Amniotic epithelial cell (primary cell): ENCODE measurements at places on chromosomes 6 and 20.
A peak's percentile ranks its signal among the peaks of the same experiment; 100 is the strongest.

GRCh38 chr6:37311741-37312473 is 41.9 kb upstream of the RNF8 start:
- DNase-seq, result peak; percentile 99

GRCh38 chr20:16098890-16099639 is 474.2 kb downstream of the KIF16B start:
- no peak for DNase-seq

DNA sequence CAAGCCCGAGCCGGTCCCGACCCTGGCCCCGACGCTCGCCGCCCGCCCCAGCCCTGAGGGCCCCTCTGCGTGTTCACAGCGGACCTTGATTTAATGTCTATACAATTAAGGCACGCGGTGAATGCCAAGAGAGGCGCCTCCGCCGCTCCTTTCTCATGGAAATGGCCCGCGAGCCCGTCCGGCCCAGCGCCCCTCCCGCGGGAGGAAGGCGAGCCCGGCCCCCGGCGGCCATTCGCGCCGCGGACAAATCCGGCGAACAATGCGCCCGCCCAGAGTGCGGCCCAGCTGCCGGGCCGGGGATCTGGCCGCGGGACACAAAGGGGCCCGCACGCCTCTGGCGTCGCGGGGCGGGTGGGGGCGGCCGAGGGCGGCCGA is 37.5 kb downstream of the YTHDF1 start:
- DNase-seq, result no peak

- no peak for DNase-seq
Observed at GRCh38 chr6:137952247-137952646, 85.2 kb downstream of the TNFAIP3 start.

DNA sequence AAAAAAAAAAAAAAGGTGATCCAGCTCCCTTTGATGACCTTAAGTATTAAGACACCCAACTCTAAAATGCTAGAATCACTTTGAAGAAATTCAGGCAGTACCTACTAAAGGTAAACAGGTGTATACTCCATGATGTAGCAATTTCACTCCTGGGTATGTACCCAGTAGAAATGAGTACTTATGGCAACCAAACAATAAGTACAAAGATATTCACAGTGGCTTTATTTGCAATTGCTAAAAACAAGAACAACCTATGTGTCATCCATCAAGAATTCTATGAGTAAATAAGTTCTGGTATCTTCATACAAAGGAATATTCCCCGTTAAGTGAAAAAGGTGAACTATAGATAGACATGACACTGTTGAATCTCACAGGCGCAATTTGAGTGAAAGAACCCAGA is 29.4 kb downstream of the MDGA1 start:
- DNase-seq, result peak; percentile 31

DNA sequence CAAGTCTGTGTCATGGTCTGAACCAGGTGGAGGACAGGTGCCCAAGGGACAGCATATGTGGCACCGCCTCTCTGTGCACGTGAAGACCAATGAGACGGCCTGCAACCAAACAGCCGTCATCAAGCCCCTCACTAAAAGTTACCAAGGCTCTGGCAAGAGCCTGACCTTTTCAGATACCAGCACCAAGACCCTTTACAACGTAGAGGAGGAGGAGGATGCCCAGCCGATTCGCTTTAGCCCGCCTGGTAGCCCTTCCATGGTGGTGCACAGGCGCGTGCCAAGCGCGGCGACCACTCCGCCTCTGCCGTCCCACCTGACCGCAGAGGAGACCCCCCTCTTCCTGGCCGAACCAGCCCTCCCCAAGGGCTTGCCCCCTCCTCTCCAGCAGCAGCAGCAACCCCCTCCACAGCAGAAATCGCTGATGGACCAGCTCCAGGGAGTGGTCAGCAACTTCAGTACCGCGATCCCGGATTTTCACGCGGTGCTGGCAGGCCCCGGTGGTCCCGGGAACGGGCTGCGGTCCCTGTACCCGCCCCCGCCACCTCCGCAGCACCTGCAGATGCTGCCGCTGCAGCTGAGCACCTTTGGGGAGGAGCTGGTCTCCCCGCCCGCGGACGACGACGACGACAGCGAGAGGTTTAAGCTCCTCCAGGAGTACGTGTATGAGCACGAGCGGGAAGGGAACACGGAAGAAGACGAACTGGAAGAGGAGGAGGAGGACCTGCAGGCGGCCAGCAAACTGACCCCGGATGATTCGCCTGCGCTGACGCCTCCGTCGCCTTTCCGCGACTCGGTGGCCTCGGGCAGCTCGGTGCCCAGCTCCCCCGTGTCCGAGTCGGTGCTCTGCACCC is 109.5 kb upstream of the RAB32 start:
- peak; percentile 3 for DNase-seq

DNA sequence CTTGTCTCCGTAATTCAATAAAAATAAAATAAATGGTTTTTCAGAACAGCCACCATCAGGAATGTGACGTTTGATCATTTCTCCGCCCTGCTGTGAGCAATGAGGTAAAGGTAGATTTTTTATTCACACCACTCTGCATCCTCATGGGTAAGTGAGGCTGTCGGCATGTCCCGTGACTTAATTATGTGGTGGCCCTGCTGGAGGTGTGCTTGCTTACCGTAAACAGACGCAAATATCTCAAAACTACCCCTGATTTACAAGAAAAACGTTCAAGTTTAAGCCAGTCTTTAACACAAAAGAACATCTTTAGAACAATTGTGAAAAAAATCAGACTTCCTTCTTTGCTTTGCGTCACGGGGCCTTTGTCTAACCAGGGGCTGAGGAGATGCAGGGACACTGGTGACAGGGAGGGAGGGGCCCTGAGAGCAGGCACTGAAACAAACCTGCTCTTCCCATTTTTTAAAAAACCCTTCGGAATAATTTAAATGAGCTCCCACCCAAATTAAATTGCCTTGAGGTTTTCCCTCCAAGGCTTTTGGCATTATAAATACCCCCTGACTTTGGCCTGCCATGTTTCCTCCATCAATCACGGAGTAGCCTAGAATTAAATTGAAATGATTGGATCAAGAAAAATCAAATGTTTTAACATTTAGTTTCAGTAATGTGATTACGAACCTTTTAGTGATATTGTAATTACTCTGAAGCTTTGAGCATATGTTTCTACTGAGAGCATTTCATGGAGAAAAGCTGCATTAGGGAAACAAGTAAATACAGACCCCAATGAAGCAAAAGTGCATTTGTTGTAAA is 13.4 kb downstream of the PRKN start:
- no peak for DNase-seq

DNA sequence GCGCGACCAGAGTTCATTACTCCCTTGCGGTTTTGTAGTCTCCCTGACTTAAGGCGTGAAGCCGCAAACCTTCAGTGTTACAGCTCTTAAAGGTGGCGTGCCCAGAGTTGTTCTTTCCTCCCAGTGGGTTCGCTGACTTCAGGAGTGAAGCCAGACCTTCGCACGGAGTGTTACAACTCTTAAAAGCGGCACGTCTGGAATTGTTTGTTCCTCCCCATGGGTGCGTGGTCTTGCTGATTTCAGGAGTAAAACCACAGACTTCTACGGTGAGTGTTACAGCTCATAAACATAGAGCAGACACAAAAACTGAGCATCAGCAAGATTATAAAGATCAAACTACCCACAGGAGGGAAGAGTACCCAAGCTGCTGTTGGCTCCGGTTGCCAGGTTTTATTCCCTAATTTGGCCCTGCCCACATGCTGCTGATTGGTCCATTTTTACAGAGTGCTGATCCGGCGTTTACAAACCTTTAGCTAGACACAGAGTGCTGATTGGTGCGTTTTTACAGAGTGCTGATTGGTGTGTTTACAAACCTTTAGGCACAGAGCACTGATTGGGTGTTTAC is 10.4 kb downstream of the TMEM14C start:
- DNase-seq, result peak; percentile 85

GRCh38 chr20:45408646-45409213 is 641 bp downstream of the DBNDD2 start:
- DNase-seq, result no peak

GRCh38 chr6:68635706-68636513 is 828 bp downstream of the ADGRB3 start:
- peak; percentile 7 for DNase-seq
